ENCODE measurements at places on chromosomes 12 and 14.

DNA sequence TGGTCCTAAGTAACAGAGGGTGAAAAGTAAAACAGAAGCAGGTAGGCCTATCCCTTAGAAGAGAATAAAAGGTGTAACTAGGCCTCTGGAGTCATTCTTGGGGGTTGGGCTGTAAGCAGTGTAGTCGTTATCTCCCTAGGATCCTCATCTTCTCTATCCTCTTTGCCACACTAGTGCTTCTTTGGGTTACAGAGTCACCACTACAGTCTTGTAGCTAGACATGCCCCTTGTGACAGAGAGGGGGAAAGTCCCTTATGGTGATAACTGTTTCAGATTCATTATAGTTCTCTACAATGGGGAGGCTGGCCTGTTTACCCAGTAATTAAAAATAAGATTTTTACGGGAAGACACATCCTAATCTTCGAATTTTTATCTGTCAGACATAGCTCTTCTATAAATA, 16.4 kb upstream of the SRP54 start:
- no peak for DNase-seq

DNA sequence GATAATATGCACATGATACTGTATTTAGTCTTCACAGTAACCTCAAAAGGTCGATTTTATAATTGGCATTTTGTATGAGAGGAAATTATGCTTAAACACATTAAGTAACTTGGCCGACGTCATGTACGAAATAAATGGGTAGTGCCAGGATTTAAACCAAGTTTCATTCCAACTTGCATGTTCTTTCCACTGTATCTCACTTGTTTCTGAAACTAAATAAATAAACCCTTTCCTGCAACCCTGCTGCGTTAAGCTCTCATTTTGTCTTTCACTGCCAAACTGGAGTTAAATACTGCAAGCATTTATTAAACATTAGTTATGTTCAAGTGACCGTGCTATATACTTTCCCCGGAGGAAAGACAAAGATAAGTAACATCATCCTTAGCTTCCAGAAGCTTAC, 293.9 kb upstream of the PRKD1 start:
- no peak for DNase-seq

DNA sequence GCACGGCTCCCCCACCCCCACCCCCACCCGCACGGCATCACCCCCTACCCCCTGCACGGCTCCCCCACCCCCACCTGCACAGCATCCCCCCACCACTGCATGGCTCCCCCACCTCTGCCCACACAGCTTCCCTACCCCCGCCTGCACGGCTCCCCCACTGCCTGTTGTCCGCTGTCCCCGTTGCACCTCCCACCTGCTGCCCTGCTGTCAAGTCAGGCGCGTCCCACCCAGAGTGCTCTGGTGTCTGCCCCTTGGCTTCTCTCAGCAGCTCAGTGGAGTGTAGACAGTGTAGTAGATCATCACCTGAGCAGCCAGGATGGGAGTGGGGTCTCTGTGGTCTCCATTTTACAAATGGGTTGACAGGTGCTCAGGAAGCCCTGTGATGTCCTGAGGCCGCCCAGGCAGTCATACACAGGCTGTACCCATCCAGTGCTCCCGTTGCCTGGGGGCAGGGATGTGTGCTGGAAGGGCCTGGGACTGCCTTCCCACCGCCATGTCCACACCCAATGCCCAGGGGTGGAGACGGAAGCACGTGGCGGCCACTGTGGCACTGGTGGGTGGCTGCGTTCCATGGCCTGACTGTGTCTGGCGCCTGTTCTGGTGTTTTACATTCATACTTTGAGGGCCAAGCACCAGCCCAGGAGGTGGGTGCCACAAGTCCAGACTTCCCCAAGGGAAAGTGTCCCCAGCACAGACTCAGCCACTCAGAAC, 32.5 kb downstream of the PACS2 start:
- no peak for DNase-seq

- no peak for DNase-seq
These were observed 25.7 kb downstream of the KLRK1 start for GRCh38 chr12:10363914-10364814.

- no peak for DNase-seq
These were observed 4.8 kb upstream of the GLT8D2 start for GRCh38 chr12:104054681-104055346.

- DNase-seq: no peak
These were observed 1.2 kb upstream of the GAPDH start for GRCh38 chr12:6532927-6533652.
